ENCODE measurements at places on chromosomes 1 and 21.

DNA sequence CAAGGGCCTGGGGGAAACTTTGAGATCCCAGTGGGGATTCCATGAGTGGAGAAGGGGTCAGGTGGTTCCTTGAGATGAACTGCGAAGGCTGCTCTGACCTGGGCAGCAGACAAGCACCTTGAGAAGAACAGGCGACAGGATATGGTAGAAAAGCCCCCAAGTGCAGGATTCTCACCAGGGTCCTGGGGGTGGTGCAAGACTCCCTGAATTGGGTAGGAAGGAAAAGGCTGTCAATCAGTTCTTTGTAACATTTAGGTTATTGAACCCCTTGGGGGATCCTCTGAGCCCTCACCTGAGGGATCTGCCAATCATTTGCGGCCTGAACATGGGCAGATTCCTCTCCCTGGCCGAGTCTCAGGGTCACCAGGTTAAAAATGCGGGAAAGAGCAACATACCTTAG, 2.4 kb upstream of the PRAMEF12 start:
- no peak for DNase-seq

GRCh38 chr1:221011145-221011544, 131.9 kb downstream of the HLX start:
- DNase-seq: no peak

DNA sequence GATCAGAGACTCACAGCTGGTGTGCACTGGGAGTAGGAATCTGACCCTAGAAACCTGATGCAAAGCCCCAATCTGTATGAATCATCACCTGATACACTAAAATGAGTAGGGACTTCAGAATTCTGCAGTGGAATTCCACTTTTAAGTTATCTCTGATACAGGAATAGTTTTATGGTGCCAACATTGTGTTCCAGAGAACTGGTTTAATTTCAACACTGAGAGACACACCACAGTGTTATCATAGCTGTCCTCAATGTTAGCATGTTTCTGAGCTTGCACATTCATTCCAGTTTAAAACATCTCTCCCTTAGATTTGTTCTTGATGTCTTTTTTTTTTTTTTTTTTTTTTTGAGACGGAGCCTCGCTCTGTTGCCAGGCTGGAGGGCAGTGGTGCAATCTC, 7.1 kb downstream of the UTS2 start:
- no peak for DNase-seq

- no peak for DNase-seq
These were observed 60.2 kb downstream of the MDM4 start for GRCh38 chr1:204576422-204576821.

DNA sequence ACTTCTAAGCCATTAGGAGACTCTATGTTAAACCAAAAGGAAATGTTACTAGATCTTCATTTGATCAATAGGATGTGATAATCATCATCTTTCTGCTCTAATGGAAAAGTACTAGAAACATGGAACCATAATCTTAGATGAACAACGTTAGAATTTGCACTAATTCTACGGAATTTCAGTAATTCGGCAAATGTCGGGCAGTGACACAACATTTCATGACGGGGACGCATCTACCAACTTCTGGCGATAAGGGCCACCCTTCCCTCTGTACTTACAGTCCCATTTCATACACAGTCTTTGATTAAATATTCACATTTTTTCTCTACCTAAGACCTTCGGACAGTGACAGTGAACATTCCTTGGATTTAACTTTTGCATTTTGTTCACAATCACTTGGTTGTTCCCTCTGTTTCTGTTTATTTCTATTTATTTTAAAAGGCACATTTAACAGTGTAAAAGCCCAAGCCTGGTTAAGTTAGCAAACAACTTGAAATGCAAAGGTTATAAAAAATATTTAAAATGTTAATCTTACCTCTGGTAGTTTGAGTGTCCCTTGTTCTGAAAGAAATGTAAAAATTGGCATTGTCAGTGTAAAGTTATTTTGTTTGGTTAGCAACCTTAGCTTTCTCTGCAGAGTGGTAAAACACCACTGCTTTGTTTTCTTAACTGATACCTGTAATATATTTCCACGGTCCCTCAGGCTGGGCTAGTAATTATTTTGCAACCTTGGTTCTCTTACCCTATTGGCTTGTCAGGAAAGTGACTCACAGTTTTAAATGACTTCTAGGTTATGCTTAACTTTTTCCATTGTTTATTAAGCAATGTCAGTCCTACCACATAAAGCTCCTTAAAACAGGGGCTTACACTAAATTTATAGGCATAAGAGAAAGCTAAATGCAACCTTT, 276.9 kb downstream of the VAV3 start:
- no peak for DNase-seq

Data from stimulated activated CD8-positive, alpha-beta memory T cell treated with anti-CD3 and anti-CD28 coated beads, Interleukin-4, amount 100 ng/mL, for 1 hour (primary cell).